ENCODE measurements at places on chromosomes 2 and 18.

GRCh38 chr2:162343492-162343823 is 474 bp upstream of the GCA start:
- DNase-seq = no peak

- DNase-seq = no peak
Observed at GRCh38 chr18:6120820-6121279, 225.5 kb upstream of the TMEM200C start.

- no peak for DNase-seq
Observed at GRCh38 chr2:1748176-1748740, 3.9 kb upstream of the PXDN start.

DNA sequence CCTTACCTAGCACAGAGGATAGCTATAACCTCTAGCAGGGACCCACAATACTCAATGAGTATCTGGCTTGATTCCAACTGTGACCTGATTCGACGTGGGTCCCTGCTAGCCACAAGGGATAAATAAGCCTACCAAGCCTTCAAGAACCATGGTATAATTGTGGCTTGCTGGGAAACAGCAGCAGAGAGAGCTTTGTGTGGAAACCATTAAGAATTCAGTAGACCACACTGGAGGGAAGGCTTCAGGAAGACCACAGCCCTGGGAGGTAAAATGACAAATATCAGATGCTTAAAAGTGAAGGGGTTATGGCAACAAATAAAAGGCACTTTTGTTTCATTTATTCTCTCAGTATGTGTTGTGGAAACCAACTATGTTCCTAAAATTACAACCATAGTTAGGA is 82.6 kb upstream of the WIPF1 start:
- no peak for DNase-seq

GRCh38 chr2:118689456-118689855 is 158.0 kb downstream of the EN1 start:
- DNase-seq = no peak

GRCh38 chr2:15426606-15427005 is 134.5 kb downstream of the NBAS start:
- no peak for DNase-seq

DNA sequence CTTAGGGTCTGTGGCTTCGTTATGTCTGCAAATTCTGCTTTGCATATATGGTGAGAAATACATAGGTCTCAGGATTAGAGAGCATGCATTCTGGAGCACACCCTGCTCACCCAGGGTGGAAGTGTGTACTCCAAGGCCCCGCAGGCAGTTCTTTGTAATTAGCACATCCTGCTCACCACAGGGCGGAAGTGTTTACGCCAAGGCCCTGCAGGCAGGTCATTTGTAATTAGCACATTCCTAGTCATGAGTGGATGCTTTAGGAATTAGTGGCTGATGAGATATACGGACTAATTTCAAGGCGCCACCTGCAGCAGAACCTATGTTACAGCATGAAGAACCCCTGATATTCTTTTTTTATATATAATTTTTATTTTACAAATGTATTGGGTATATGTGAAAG is 4.2 kb downstream of the ALLC start:
- no peak for DNase-seq

DNA sequence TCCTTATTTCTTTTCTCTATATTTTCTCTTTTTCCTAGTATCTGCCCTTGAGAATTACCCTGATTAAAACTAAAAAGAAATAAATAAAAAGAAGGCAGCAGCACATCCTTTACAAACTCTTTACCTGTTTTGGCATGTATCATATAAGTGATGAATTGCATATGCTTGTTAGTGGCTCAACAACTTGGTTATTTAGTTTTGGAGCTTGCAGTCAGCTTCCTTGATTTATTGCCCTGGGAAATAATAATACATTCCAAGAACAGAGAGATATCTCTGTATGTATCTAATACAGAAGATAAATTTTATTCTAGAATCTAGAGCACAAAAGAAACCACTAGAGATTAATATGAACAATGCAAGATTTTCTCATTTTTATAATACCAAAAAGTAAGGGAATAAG is 139.8 kb upstream of the ZC3H15 start:
- no peak for DNase-seq

DNA sequence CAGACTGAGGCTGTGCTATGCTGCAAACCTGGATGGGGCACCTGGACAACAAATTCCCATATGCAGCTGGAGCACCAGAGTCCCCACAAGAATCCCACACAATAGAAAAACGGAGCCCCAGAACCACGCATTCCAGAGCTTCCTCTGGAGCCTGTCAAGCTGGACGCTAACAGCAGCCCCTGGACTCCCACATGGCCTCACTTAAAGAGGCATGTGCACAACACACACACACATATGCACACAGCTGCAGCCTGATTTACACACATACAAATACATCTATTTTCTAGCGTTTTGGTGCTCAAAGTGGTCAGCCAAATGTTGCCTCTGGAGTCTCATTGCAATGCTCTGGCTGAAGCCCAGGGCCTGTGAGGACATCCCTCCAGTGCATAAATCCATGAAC is 632.7 kb upstream of the ID2 start:
- DNase-seq = no peak

- no peak for DNase-seq
Observed at GRCh38 chr2:190785334-190785733, 95.3 kb upstream of the GLS start.

DNA sequence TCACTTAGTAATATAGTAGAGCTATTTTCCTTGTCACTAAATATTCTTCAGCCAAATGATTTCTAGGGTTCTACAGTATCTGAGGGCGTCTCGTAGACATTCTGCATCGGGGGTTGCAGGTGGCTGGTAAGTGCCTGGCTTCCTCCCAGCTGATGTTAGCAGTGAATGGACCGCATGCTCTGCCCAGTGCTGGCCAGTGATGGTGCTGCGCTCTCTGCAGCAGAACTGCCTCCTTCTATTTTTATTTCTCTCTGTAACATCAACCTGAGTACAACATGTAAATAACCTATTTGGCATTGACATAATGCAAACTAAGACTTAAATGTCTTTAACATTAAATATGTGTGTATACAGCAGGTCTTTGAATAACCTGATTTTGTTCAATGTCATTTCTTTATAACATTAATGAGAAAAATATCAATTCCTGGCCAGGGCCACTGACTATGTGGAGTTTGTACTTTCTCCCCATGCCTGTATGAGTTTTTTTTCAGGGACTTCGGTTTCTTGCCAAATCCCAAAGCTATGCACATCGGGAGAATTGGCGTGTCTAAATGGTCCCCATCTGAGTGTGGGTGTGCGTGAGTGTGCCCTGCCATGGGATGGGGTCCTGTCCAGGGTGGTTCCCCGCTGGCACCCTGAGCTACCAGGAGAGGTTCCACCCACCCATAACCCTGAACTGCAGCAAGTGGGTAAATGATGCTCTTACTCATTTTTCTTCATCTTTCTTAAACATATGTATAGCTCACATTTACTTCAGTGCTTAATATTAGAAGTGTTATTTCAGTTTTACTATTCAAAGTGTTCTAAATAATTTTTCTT is 278.2 kb upstream of the EPAS1 start:
- DNase-seq = no peak

DNA sequence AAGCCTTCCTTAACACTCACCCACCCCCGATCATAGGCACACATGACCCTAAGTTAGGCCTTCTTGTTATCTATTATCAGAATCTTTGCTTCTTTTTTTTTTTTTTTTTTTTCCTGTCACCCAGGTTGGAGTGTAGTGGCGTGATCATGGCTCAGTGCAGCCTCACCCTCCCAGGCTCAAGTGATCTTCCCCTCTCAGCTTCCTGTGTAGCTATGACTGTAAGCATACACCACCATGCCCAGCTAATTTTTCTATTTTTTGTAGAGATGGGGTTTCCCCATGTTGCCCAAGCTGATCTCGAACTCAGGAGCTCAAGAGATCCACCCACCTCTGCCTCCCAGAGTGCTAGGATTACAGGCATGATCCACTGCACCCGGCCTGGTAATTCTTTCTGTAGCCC is 328.7 kb downstream of the NR4A2 start:
- DNase-seq = no peak

DNA sequence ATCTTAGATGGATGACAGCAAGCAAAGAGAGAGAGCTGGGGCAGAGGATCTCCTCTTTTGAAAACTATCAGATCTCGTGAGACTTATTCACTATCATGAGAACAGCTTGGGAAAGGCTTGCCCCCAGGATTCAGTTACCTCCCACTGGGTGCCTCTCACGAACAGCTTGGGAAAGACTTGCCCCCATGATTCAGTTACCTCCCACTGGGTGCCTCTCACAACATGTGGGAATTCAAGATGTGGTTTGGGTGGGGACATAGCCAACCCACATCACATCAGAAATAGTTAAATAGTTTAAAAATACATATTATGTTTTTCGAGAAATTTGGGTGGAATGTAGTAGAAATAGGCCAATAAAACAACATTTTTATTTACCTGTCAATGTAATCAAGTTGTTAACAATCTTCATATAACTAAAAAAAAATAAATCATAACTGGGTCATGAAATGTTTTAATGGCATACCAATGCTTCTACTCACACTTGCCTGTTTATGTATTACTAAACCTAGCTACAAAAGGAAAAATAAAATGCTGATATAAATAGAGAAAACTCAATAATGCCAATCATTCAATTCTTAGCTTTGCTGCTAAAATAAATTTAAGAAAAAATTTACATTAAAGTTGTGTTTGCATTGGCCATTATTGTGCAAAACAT is 608.9 kb downstream of the SUCLG1 start:
- no peak for DNase-seq

GRCh38 chr2:190942697-190943096 is 62.1 kb downstream of the GLS start:
- no peak for DNase-seq

DNA sequence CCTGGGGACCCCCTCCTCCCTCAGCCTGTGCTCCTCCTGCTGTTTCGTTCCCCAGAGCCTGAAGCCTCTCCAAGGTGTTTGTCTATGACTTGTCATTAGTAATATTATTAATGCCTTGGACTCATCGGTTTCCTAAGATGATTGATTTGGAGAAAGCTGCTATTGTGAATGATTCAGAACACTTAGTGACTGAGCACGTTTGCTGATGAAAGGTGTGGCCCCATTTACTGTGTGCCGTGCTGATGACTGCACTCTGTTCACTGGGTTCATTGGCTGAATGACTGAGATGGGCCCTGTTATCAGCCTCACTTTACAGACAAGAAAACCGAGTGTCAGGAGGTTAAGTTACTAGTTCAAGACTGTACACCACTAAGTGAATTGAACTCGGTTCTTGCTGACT is 111.4 kb downstream of the SPP2 start:
- no peak for DNase-seq

DNA sequence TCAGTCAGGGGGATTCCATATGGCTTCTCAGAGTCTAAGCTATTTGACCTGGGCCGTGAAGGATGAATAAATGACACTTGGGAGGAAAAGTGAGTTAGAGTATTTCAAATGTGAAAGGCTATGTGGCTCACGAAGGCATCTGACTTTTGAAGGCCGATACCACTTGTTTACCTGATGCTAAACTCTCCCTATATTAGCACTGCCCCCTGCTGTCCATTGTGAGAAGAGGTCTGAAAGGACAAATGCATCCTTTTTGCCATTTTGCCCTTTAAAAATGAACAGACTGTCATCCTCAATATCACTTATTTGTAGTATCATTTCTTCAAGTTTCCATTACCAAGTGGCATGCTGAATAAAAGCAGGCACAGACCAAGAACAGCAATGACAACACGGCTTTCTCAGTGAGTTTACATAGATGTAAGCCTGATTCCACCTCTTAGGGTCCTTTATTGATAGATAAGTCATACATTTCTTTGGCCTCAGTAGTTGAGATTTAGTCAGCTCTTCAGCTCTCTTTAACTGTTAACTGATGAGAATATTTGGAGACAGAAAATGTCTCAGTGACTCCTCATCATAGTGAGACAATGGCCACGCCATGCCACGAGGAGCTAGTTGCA is 40.1 kb downstream of the DOCK10 start:
- peak; percentile 42 for DNase-seq

DNA sequence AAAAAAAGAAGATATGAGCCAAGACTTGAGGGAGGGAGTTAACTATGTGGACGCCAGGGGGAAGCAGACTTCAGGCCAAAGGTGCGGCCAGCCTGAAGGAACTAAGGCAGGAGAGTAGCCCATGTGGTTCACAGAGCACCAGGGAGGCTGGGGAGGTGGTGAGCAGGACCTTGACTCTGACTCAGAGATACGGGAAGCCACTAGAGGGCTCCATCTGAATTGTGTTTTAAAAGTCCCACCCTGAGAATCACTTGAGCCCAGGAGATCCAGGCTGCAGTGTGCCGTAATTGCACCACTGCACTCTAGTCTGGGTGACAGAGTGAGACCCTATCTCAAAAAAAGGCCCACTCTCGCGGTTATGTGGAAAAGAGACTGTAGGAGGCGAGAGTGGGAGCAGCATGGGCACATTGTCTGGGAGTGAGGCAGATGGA is 12.3 kb downstream of the CEP192 start:
- DNase-seq = no peak

DNA sequence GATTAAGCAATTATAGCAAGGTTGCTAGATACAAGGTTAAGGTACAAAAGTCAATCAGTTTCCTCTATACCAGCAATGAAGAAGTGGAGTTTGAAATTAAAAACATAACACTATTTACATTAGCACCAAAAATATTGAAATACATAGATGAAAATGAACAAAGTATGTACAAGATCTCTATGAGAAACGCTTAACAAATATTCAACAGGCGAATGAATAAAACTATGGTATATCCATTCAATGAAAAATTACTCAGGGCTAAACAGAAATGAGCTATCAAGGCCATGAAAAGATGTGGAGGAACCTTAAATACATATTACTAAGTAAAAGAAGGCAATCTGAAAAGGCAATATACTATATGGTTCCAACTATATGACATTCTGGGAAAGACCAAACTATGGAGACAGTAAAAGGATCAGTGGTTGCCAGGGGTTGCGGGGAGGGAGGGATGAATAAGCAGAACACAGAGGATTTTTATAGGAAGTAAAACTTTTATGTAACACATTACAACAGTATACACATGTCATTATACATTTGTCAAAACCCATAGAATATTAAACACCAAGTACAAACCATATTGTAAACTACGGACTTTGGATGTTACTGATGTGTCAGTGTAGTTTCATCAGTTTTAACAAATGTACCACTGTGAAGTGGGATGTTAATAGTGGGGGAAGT is 62.1 kb downstream of the RMDN2 start:
- no peak for DNase-seq

- DNase-seq = no peak
Observed at GRCh38 chr18:65049586-65049985, 701.2 kb upstream of the CDH7 start.

GRCh38 chr2:42256505-42256904 is 87.4 kb downstream of the EML4 start:
- no peak for DNase-seq

- DNase-seq = no peak
Observed at GRCh38 chr2:188309364-188309763, 17.7 kb downstream of the GULP1 start.

DNA sequence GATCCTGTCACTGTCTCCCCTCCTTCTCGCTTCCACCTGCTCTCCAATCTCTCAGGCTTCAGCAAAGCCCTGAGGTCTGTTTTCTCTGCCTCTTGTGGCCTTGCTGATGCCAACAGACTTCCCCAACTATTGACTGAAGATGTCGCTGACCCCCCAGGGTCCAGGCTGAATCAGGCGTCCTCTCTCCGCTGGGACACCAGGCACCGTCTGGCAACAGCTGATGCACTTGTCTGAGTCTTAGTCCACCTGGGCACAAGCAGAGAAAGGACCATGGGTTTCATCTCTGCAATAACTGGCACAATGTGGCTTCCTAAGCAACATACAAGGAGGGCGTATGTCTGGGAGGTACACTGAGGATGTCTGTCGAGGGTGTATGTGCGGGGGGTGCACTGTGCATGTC is 248.7 kb upstream of the MYT1L start:
- no peak for DNase-seq

GRCh38 chr2:50347358-50348044 is 684.4 kb downstream of the NRXN1 start:
- no peak for DNase-seq

- no peak for DNase-seq
Observed at GRCh38 chr2:179900655-179901054, 39.2 kb upstream of the ZNF385B start.
